GM23248 (cell line): ENCODE measurements at places on chromosomes 5 and 9.

GRCh38 chr5:164561933-164562872 is 1056.8 kb downstream of the MAT2B start:
- DNase-seq: no peak

GRCh38 chr5:119524485-119524884 is 72.2 kb downstream of the HSD17B4 start:
- DNase-seq: no peak

GRCh38 chr9:4313144-4313543 is 13.3 kb upstream of the GLIS3 start:
- DNase-seq: no peak

DNA sequence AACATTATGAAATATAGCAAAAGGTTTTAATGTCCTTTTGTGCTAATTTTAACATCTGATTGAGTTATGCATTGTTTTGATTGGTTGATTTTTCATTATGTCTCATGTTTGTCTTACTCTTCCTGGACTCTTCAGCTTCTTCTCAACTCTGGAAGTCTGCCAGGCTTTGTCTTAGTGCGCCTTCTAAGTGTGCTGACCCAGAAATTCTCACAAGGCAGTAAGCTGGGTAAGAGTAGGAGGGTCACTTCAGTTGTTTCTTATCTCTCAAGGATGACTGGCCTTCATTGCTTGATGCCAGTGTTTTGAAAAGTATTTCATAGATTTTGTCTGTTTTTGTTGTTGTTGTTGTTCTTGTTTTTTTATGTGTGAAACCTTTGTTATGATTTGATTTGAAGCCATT is 59.2 kb downstream of the RIC1 start:
- no peak for DNase-seq

DNA sequence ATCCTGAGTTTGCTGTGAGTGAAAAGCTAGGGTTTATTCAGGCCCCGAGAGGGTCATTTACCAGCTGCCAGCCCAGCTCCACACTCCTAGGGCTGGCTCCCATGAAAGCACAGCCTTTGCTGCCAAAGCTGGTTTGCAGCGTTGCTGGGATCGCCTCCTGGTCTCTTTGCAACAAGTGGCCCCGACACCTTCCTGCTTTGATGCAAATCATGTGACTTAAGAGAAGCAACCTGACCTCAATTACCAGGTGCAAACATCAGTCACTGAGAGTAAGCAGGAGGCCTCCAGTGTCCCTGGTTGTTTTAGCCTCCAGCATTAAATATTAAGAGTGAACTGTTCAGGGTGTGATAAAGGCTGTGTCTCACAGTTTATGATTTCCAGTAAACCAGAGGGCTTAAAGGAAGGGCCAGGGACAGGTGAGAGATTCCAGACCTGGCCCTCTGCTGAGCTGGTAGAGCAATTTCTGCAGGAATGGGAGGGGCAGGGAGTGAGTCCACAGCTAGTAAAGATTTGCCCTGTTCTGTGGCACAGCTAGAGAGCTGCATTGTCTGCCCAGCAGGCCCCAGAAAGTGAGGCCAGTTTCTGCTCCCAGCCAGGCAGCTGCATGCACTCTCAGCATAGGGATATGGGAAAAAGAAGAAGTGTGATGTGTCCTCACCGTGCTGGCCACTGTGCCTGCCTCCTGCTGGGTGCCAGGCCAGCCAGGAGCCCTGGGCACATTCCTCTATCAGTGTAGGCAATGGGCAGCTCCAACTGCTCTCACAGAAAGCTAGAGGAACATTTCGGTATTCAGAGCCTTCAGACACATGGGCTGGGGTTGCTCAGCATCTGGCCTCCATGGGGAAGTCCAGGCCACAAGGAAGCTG is 58.0 kb downstream of the SLC22A5 start:
- peak; percentile 30 for DNase-seq

- DNase-seq: no peak
These were observed 24.8 kb upstream of the HTR1A start for GRCh38 chr5:63987053-63987452.

DNA sequence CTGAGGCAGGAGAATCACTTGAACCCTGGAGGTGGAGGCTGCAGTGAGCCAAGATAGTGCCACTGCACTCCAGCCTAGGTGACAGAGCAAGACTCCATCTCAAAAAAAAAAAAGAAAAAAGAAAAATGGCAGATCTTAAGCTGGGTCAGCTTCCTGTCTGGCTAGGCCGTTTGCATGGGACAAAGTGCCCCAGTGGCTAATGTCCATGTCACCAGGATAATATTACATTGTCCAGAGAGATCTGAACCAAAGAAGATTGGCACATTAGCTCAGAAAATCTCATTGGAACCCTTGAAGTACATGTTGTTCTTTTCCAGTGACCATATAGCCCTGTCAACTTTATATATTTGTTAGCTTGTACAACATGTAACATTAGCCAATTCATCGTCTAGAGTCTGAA is 59.2 kb upstream of the DAB2IP start:
- DNase-seq: no peak

- DNase-seq: no peak
These were observed 6.2 kb downstream of the PRDM12 start for GRCh38 chr9:130670644-130671043.

DNA sequence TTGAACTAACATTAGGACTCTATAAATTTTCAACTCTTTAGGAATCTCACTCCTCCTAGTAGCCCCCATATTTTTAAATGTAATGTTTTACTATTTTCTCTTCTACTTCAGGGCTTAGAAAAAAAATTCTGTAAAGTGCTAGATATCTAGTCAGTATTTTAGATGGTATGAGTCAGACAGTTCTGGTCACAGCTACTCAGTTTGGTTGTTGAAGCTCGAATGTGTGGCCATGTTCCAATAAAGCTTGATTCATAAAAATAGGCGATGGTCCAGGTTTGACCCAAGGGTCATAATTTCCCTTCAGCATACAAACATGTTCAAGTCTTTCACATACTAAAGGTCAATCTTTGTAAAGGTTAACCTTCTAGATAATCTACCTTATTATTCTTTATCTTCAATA is 566.0 kb upstream of the CDH18 start:
- no peak for DNase-seq

DNA sequence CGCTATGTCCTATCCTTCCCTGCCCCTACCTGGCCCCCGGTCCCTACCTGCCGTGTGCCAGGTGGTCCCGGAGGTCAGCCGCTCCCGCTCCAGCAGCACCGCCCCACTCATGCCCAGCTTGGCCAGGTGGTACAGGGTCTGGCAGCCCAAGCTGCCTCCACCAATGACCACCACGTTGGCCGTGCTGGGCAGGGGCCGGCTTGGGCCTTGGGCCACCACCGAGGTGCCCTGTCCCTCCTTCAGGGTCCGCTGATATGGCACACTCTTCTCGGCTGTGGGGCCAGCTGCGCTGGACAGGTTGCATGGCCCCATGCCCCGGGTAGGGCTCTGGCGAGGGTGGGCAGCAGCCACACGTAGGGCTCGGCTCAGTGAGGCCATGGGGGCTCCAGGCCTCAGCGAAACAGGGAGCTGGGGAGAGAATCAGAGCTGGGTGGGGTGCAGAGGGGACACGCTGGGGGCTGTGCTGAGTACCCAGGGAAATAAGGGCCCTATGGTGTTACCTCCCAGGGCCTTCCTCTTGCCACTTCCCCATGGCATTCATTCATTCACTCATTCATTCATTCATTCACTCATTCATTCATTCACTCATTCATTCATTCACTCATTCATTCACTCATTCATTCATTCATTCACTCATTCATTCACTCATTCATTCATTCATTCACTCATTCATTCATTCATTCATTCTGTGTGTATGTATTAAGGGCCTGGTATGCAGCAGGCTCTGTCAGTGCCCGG is 4.2 kb downstream of the SARDH start:
- DNase-seq: peak; percentile 30
